Breast epithelium (tissue), 4 donors: ENCODE measurements at places on chromosomes 12 and 14.

DNA sequence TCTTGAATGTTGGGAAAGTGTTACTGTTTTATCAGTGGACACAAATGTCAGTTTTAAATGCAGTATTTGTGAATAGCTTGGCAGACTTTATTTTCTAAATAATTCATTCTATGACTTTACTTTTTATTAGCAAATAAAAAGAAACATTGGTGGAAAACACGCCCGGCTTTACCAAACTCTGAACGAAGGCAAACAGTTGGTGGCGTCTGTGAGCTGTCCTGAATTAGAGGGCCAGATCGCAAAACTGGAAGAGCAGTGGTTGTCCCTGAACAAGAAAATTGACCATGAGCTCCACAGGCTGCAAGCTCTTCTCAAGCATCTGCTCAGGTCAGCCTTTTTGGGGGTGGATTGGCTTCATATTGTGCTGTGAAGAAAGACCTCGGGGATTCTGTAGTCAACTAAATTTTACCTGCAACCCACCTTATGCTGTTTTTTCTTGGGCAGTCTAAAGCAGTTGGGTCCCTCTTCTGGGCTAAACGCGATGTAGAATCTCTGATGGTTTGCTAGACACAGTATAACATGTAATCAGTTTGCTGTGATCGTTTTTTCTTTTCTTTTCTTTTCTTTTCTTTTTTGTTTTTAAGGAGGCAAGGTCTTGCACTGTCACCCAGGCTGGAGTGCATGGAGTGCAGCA is 156.4 kb downstream of the ESR2 start:
- DNase-seq = no peak

DNA sequence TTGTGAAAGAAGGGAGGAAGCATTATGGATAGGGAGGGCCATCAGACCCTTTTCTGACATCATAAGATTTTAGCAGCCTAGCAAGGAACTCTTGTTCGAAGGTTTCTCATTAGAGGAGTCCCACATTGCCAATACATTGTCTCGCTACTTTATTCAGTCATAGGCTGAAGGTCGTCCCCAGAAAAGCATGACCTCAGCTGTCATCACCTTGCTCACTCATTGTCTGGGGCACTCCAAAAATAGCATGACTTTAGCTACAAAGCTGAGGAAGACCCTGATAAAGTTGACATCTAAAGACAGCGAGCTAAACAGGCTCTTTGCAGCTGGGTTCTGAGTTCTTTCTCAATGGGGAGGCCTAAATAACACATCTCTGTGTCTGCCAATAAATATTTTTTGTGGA is 112.4 kb upstream of the PTPRR start:
- DNase-seq = no peak

- no peak for DNase-seq
Measured at GRCh38 chr12:116002890-116003536, 274.5 kb downstream of the MED13L start.

DNA sequence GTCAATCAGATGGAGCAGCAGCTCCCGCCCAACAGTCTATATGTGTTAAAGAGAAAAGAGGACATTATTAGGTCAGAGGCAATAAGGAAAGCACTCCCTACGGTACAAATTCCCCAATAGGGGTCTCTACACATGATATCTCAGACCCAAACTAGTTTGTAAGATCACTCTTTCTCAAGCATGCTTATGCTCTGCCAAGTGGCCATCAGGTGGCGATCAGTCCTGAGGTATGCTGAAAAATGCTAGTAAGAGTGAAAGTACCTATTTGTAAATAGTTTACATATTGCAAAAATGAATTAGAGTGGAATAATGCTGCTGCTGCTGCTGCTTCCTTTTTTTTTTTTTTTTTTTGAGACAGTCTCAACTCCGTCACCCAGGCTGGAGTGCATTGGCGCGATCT is 61.0 kb downstream of the CPM start:
- no peak for DNase-seq

DNA sequence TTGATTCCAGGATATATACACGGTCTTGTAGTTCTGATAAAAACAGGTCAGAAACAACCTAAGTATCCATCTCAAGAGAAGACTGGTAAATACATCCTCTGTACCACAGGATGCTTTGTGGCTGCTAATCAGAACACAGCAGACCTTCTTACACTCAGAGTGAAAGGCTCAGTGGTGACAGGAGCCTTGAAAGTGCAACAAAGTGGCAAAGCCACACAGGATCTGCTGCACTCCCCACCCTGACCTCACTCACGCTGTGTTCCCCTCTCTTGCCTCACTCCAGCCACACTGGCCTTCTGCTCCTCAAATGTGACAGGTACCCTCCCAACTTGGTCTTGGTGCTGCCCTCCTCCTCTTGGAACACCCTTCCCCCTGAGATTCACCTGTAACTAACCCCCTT is 98.1 kb upstream of the GRIP1 start:
- no peak for DNase-seq

GRCh38 chr14:103527408-103528145 is 1.4 kb upstream of the TRMT61A start:
- DNase-seq = no peak

DNA sequence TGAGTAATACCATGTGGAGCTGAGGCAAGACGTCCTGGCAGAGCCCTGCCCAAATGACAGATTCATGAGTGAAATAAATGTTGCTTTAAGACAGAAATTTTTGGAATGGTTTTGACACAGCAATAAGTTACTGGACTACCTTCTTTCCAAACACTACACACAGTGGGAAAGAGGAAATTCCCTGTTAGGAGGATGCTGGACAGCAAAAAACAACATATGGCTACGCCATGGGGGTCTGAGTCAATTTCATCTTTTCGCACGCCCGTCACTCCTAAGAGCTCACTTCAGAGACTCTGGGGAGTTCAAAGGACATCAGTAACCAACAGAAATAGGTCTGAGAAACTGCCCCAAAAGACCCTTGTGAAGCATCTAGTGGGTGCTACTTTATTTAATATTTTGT is 55.4 kb downstream of the TMEM132C start:
- DNase-seq = no peak

- no peak for DNase-seq
Measured at GRCh38 chr12:23987046-23987445, 37.6 kb upstream of the SOX5 start.

DNA sequence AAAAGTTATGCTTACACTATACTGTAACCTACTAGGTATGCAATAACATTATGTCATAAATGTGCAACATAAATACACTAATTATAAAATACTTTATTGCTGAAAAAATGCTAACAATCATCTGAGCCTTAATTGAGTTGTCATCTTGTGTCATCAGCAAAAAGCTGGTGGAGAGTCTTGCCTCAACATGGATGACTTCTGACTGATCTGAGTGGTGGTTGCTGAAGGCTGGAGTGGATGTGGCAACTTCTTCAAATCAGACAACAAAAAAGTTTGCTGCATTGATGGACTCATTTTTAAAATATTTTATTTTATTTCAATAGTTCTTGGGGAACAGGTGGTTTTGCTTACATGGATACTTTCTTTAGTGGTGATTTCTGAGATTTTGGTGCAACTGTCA is 93.9 kb upstream of the AMN1 start:
- DNase-seq = no peak

GRCh38 chr14:61472801-61473376 is 151.5 kb downstream of the PRKCH start:
- no peak for DNase-seq

GRCh38 chr14:101856536-101856935 is 95.0 kb downstream of the PPP2R5C start:
- no peak for DNase-seq

DNA sequence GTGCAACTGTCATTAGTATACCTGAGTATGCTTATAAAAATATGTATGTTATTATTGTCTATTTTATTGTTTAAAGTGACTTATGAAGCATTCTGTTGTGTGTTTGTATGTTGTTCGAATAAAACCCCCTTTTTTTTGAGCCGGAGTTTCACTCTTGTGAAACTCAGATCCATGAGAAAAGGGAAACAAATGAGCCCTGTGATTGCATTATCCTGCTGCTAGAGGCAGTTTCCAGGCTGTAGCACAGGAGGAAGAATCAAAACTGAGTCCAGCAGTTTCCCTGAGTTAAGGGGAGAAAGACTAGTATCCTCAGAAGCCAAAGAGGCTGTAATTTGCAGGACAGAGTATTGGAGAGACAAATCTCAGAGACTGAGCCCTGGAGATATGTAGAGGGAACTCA is 12.5 kb downstream of the SGPP1 start:
- no peak for DNase-seq

DNA sequence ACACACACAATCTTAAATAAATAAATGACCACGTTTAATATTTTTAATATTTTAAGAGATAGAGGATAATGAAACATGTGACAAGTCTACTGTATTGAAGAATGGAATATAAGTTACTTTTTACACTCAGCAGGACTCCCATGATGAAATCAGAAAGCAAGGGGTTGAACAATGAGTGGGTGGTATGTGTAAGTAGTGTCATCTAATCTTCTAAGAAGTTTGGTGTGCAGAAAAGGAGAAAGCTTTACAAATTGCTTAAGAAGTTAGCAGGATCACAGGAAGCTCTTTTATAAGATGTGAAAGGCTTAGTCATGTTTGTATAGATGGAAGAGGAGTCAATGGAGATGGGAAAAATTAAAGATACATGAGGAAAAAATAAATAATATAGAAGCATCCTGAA is 47.8 kb downstream of the SLC15A5 start:
- DNase-seq = no peak

GRCh38 chr14:66070542-66071319 is 415.4 kb upstream of the CCDC196 start:
- DNase-seq = no peak

GRCh38 chr14:95468448-95469133 is 47.9 kb downstream of the SYNE3 start:
- no peak for DNase-seq

DNA sequence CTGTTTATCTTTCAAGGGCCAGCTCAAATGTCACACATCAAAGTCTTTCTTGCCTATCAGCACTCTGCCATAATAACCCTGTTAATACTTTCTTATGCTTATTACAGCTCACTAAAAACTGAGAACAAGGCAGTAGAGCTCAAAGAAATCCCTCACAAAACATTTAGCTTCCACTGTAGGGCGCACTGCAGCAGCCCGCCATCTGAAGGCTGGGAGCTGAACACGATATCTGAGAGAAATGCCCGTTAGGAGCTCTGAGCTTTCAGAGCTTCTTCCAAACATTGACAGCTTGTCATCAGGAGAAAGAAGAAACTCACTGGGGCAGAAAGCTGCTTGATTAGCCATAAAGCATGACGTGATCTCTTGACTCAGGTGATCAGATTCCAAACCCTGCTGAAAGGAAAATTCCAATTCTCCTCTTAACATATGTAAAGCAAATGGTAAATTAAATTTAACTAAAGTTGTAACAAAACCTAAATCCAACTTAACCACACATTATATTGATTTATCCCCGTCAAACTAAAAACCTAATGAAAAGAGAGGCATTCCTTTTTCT is 175.7 kb downstream of the C12orf50 start:
- DNase-seq = no peak

DNA sequence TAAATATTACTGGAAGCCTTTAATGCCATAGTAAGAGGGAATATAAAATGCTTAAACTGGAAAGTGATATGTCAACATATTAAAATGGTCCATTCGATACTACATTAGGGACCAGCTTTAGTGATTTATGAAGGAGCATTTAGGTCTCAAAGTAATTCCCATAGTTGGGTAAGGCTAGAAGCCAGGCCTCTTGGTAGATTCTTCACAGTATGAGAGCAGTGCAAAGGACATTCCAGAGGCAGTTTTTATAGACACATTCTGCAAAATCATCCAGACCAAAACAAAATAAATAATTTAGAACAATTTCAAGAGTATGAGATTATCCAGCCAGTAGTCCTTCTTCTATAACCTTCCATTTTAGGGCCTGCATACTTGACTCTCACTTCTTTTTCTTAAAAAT is 142.6 kb upstream of the PDZRN4 start:
- DNase-seq = no peak
